H1 (cell line): ENCODE measurements at places on chromosomes 16 and 17.

- no peaks in the 10 kb centered on the region for H3K27me3 ChIP-seq
- H3K36me3 ChIP-seq: no peaks in the 10 kb centered on the region
- H3K4me1 ChIP-seq: no peaks in the 10 kb centered on the region
- H3K4me3 ChIP-seq: no peak overlapping the region
- DNase-seq: no peak
- H3K27ac ChIP-seq: no peak overlapping the region
These were observed 19.8 kb downstream of the CPD start for GRCh38 chr17:30398328-30399041.

DNA sequence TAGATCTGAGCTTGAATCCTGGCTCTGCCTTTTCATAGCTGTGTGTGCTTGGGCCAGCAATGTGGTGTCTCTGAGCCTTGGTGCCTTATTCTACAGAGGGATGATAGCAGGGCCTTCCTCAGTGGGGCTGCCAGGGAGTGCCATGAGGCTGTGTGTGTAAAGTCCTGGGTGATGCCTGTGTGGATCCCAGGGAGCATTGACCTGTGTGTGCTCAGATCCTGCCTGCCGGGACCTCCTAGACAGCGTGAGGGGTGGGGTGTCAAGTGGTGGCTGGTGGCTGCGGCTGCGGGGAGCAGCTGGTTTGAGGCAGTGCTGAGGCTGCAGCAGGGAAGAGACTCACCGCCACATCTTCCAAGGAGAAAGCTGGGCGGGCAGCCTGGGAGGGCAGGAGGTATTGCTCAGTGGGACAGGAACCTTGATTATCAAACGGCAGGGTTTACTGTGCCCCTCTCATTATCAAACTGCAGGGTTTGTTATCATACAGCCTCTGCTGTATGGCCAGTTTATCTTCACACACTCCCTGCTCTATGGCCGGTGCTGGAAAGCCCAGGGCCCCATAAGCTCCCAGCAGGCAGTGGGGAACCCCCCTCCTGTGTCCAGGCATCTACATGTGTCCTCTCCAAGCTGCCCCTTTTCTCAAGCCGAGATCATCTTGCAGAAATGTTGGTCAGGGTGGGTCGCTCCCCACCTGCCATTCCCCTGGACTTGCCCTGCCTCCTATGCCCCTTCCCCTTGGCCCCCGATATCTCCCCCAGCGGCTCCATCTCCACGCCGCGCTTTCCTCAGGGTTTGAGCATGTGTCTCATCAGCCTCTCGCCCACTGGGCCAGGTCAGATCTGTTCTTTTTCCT lies 3.1 kb upstream of the ADCY7 start:
- H3K27me3 ChIP-seq: no peaks in the 10 kb centered on the region
- no peak for DNase-seq
- no peaks in the 10 kb centered on the region for H3K4me1 ChIP-seq
- no peaks in the 10 kb centered on the region for H3K36me3 ChIP-seq
- no peak overlapping the region for H3K27ac ChIP-seq
- H3K4me3 ChIP-seq: no peak overlapping the region

DNA sequence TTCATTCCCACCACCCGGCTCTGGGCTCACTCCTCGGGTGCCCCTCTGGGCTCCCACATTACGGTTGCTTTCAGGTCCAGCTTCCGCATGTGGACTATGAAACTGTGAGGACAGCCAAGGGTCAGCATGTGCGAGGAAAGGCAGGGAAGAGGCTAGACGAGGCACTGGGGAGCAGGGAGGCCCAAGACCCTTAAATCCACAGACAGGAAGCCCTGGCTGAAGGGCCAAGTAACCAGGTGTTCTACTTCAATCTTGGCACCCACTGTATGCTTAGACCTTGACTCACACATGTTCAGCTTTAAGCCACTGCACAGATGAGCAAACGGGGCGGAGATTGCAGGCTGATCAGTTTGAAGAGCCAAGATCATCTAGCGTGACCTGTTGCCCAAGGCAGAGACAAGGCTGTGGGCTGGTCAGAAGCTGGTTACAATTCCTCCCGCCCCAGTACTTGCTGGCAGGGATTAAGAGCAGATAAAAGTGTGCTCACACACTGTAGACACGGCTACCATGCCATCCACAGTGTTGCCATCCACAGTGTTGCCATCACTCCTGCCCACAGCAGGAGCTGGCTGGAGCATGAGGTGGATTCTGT lies at the start of gene CES4A:
Gene CES4A (plus strand): TSS at position 393 of the 592 bp plus-strand sequence. CDS start 184 bp downstream, at position 577.
- no peaks in the 10 kb centered on the region for H3K36me3 ChIP-seq
- no peak within 1 kb of the TSS for H3K27ac ChIP-seq
- DNase-seq: no peak

DNA sequence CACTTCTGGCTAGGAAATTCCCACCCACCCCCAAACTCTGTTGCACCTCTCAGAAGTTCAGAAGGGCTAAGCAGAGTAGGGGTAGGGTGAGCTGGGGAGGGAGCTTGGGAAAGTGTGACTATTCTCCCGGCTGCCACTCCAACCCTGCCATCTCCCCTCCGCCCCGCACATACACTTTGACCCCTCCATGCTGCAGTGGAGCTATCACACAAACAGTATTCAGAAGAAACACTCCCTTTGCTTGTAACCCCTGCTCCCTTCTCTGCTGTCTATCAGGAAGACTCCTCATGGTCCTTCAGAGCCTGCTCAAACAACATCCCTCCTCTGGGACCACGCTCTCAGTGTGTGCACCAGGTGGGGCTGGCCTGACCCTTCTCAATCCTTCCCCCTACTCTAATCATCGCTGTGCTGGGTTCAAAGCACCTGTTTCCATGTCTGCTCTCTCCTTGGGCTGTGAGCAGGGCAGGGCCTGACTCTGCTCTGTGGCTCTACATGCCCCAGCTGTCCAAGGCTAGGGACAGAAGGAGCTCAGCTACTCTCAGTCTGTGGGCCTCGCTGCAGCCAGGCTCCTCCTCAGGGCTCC lies 8.6 kb downstream of the SLC13A5 start:
- no peaks in the 10 kb centered on the region for H3K36me3 ChIP-seq
- no peaks in the 10 kb centered on the region for H3K27me3 ChIP-seq
- no peak overlapping the region for H3K4me3 ChIP-seq
- H3K4me1 ChIP-seq: no peaks in the 10 kb centered on the region; the same call in 1 of the 2 replicates
- no peak overlapping the region for H3K27ac ChIP-seq

- no peaks in the 10 kb centered on the region for H3K36me3 ChIP-seq
- H3K27me3 ChIP-seq: peaks cover 2% of the 10 kb centered on the region; the same call in 1 of the 2 replicates
- H3K4me3 ChIP-seq: peak overlapping the region; percentile 50; the same call in 1 of the 2 replicates
- H3K4me1 ChIP-seq: peaks cover 30% of the 10 kb centered on the region
- H3K27ac ChIP-seq: no peak overlapping the region
- no peak for DNase-seq
These were observed 1.7 kb downstream of the KSR1 start for GRCh38 chr17:27457731-27458523.

- no peak overlapping the region for H3K27ac ChIP-seq
- H3K4me3 ChIP-seq: no peak overlapping the region
- no peaks in the 10 kb centered on the region for H3K4me1 ChIP-seq
- no peak for DNase-seq
- peaks cover 3% of the 10 kb centered on the region; the same call in 1 of the 2 replicates for H3K36me3 ChIP-seq
These were observed 4.6 kb downstream of the RBBP6 start for GRCh38 chr16:24543949-24544348.

GRCh38 chr17:81097134-81097942 lies 62.4 kb downstream of the BAIAP2 start:
- no peaks in the 10 kb centered on the region for H3K27me3 ChIP-seq
- no peaks in the 10 kb centered on the region for H3K36me3 ChIP-seq

- no peak overlapping the region for H3K27ac ChIP-seq
- H3K4me1 ChIP-seq: no peaks in the 10 kb centered on the region
- no peaks in the 10 kb centered on the region for H3K36me3 ChIP-seq
These were observed 4.7 kb upstream of the TPPP3 start for GRCh38 chr16:67397812-67398545.

DNA sequence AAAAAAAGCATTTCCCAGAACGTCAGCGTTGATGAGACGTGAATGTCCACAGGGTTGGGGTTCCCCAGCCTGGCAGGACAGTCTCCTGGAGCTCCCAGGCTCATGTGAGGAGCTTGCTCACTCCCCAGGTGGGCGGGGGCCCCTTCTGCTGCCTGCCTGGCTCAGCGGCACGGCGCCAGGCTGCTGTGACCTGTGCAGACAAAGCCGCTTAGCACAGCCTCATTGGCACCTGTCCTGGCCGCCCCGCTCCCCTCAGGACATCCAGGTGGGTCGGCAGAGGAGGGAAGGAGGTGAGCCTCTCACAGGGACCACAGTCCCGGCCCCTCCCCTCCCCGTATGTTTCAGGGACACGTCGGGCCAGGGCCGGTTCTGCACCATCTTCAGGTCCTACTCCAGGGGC lies 12.9 kb upstream of the WFIKKN1 start:
- no peaks in the 10 kb centered on the region; the same call in 1 of the 2 replicates for H3K36me3 ChIP-seq
- H3K27ac ChIP-seq: no peak overlapping the region
- H3K27me3 ChIP-seq: no peaks in the 10 kb centered on the region
- DNase-seq: no peak

- peak; percentile 80 for DNase-seq
- no peak overlapping the region for H3K27ac ChIP-seq
- peak overlapping the region; percentile 65 for H3K4me3 ChIP-seq
- peaks cover 27% of the 10 kb centered on the region for H3K36me3 ChIP-seq
- H3K4me1 ChIP-seq: peaks cover 16% of the 10 kb centered on the region
These were observed 428 bp downstream of the SGSM2 start for GRCh38 chr17:2337544-2338314.

- no peak overlapping the region for H3K4me3 ChIP-seq
- DNase-seq: no peak
- no peak overlapping the region for H3K27ac ChIP-seq
- no peaks in the 10 kb centered on the region for H3K4me1 ChIP-seq
- no peaks in the 10 kb centered on the region for H3K36me3 ChIP-seq
- no peaks in the 10 kb centered on the region for H3K27me3 ChIP-seq
These were observed 391.1 kb downstream of the PMP22 start for GRCh38 chr17:14873996-14874395.

GRCh38 chr16:84992717-84993075 lies 18.6 kb downstream of the ZDHHC7 start:
- H3K27me3 ChIP-seq: no peaks in the 10 kb centered on the region
- no peak for DNase-seq
- no peak overlapping the region for H3K27ac ChIP-seq
- H3K4me3 ChIP-seq: no peak overlapping the region

DNA sequence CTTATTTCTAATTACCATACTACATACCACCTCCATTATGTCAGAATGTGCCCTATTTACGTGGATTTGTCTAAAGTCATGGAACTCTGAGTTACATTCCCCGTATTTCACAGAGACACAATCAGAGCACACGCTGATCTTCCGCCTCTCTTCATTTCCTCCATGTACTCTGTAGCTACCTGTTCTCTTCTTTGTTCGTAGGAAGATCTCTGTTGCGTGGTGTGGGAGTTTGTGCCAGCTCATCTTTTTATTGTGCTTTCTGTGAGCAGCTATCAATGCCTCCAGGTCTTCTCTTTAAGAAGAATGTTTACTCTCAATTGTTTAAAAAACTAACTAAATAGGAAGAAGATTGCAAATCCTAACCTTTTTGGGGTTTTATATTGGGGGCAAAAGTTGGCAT lies 26.9 kb downstream of the NLRC5 start:
- H3K36me3 ChIP-seq: no peaks in the 10 kb centered on the region
- H3K4me1 ChIP-seq: no peaks in the 10 kb centered on the region
- H3K27ac ChIP-seq: no peak overlapping the region
- H3K27me3 ChIP-seq: no peaks in the 10 kb centered on the region
- DNase-seq: no peak

- H3K27ac ChIP-seq: no peak overlapping the region
- peak overlapping the region; percentile 87 for H3K4me3 ChIP-seq
- DNase-seq: no peak
- H3K36me3 ChIP-seq: no peaks in the 10 kb centered on the region
- H3K4me1 ChIP-seq: peaks cover 4% of the 10 kb centered on the region
These were observed 1.2 kb downstream of the ABCA5 start for GRCh38 chr17:69325518-69326376.

GRCh38 chr16:58487566-58488351 lies 12.2 kb upstream of the NDRG4 start:
- no peaks in the 10 kb centered on the region; the same call in 1 of the 2 replicates for H3K27me3 ChIP-seq
- H3K4me1 ChIP-seq: no peaks in the 10 kb centered on the region
- H3K27ac ChIP-seq: no peak overlapping the region
- DNase-seq: peak; percentile 93
- no peak overlapping the region; the same call in 1 of the 2 replicates for H3K4me3 ChIP-seq

DNA sequence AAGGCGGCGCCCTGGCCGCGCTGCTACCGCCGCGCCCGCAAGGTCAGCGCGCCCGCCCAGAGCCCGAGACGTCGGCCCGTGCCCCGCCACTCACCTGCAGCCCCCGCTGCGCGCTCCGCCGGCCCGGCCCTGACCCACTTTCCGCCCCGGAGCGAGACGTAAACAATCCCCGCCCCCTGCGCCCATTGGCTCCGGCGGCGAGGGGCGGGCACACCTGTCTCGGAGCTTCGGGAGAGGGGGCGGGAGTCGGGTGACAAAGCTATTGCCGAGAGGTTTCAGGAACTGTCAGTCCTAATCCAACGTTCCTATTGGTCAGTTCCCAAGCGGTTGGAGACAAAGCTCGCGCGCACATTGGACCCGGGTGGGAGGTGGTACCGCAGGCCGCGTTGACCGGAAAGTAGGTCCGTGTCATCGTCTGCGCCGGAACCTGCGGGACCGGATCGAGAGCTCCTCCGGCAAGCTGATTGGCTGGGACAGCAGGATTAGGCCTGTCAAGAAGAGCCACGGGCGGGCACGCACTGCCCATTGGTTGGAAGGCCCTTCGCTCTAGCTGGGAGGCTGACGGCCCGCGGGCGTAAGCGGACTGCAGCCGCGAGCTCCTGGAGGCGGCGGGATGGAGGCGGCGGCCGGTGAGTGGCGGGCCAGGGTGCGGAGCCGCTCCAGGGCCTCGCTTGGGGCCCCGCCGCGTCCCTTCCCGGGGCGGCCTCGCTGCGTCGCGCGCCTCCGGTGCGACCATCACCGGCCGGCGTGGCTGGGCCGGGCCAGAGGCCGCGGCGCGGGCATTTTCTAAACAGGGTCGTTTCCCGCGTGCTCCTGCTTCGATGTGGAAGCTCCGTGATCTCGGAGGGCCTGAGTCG lies at the start of the genes NUBP2 and SPSB3:
Gene NUBP2 (plus strand): TSS at position 553 of the 857 bp plus-strand sequence. CDS start 61 bp downstream, at position 614.
Gene SPSB3 (minus strand): TSS at position 164 of the 857 bp plus-strand sequence. CDS start 1,088 bp downstream, outside the sequence.
- peak within 1 kb of the TSS; percentile 39; the same call in 1 of the 2 replicates for H3K27ac ChIP-seq
- H3K27me3 ChIP-seq: no peaks in the 10 kb centered on the region
- H3K4me1 ChIP-seq: peaks cover 7% of the 10 kb centered on the region
- no peaks in the 10 kb centered on the region for H3K36me3 ChIP-seq
- peak within 1 kb of the TSS; percentile 93 for H3K4me3 ChIP-seq

DNA sequence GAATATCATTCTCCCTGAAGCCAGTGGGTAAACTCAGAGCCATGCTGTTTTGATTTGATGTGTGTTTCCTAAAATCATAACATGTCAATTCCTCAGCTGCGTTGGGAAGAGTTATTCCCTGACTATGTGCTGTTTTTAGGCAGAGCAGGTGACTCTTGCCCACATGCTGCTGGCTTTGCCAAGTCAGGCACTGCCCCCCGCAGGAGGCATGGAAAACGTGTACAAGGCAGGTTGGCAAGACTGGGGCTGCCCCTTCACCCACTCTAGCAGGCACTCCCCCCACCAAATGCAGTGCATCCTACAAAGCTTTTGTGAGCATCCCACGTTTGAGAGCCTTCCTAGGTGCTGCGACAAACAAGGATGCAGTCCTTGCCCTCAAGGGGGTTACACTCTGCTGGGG lies 38.3 kb upstream of the NAT9 start:
- H3K36me3 ChIP-seq: no peaks in the 10 kb centered on the region
- no peak overlapping the region for H3K4me3 ChIP-seq
- no peak overlapping the region for H3K27ac ChIP-seq
- no peaks in the 10 kb centered on the region for H3K27me3 ChIP-seq

- H3K36me3 ChIP-seq: no peaks in the 10 kb centered on the region
- no peaks in the 10 kb centered on the region for H3K27me3 ChIP-seq
- H3K27ac ChIP-seq: no peak overlapping the region
- 0 out of 2 replicates have a peak, but pooled peaks cover 2% of the 10 kb centered on the region for H3K4me1 ChIP-seq
- no peak overlapping the region for H3K4me3 ChIP-seq
These were observed 182.7 kb downstream of the TMEM132E start for GRCh38 chr17:34762078-34762477.

GRCh38 chr17:1423456-1424135 lies 23.6 kb upstream of the YWHAE start:
- H3K36me3 ChIP-seq: peaks cover 31% of the 10 kb centered on the region
- DNase-seq: no peak
- no peak overlapping the region for H3K27ac ChIP-seq
- H3K27me3 ChIP-seq: no peaks in the 10 kb centered on the region
- H3K4me3 ChIP-seq: no peak overlapping the region
